ENCODE measurements at places on chromosomes 5 and 9.

- DNase-seq, result no peak
These were observed 146.6 kb downstream of the SH3GL2 start for GRCh38 chr9:17725399-17726010.

GRCh38 chr9:6575324-6576034 is 70.0 kb downstream of the GLDC start:
- no peak for DNase-seq

GRCh38 chr9:109918339-109919163 is 138.6 kb downstream of the PALM2AKAP2 start:
- DNase-seq, result no peak

- no peak for DNase-seq
These were observed 4.1 kb downstream of the TRIO start for GRCh38 chr5:14147210-14147609.

DNA sequence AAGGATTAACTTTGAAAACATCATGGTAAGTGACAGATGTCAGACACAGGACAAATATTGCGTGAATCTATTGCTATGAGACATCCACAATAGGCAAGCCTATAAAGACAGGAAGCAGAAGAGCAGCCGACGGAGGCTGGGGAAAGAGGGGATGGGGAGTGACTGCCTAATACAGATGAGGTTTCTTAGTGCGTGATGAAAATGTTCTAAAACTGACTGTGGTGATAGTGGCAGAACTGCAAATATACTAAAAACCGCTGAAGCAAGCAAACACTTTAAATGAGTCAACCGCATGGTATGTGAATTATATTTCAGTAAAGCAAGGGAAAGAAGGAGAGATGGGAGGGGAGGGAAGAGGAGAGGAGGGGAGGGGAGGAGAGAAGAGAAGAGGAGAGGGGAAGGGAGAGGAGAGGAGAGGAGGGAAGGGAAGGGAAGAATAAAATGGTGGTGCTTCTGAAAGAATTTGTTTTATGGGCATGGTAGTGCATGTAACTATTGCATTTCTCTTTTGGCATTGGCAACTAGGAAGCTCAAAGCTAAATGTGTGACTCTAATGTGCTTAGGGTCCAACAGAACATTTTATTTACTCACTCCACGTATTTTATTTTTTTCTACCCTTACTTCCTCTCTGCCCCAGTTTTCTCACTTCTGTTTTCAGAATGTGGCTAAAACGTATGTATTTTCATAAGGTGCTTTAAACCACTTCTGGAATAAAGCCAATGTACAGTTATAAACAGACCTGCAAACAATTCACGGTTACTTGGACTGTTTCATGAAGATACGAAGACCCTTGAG is 21.3 kb downstream of the AKNA start:
- DNase-seq, result no peak

DNA sequence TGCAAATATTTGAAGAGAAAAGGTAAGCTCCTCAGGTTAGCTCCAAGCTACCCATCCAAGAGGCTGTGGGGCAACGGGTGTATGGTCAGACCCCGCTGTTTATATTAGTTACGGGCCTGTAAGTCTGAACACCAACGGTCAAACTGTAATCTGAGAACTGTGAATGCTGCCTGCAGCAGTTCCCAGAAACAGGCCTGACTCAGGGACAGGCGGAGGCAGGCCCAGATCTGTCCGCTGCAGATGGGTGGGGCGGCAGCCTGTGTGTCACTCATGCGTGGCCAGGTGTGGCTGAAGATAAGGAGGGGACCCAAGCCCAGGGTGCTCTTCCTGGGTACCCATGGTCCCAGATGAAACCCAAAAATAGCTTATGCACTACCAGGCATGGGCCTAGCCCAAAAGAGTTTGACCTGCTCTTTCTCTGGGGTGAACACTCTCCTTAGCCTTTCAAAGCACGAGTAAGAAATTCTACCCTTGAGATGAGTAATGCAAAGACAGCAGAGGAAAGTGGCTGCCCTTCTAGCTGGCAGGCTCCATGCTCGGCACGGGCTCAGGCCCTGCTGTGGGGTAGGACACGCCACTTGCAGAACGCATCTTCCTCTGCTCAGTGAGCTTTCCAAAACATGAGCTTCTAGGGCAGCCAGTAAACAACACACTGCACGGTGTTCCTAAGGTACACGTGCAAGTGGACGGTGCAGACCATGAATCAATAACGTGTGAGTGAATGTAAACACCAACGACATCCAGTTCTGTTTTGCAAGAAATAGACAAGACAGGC is 9.1 kb downstream of the UBAC1 start:
- DNase-seq, result no peak

DNA sequence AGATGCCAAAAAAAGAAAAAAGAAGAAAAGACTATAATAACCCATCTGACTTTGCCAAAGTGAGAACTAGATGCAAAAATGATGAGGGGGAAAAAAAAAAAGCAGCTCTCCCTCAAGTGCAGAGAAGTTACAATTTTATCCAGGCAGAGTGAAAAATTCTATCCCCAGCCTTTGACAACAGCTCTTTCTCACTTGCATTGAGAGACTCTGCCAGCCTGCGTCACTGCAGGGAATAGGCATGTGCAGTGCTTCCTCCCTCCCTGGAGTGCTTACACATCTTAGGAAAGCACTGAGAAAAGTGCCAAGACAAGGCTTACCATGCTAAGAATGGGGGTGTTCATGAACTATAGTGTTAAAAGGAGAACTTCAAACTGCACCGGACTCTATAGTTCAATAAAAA is 418.6 kb upstream of the TYRP1 start:
- no peak for DNase-seq

DNA sequence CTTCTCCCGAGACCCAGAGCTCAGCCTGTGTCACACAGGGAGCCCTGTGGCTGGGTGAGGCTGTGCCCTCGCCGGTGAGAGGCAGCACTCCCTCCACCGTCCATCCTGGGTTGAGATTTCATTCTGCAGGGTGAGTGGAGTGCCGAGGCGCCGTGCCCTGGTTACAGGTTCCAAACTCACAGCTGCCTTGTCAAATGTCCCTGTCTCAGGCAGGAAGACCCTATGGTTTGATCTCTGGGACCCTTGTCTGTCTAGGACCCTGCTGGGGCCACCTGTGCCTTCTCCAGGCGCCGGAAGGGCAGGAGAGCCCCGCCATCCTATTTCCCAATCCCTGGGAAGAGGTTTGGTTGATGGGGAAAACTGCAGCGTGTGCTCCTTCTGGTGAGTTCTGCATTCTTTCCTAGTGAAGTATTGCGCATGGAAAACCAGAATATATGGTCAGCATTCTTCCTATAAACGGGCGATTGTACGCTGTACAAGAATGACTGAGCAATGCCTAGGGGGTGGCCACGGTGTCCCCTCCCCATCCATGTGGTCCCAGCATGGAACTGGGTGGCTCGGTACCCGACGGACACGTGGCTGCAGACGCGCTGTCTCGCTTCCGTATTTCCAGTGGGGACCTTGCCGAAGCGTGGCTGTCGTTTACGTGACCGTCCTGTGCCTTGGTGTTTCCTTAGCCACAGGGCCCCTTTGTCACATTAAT is 95.9 kb upstream of the COL5A1 start:
- no peak for DNase-seq

- DNase-seq, result no peak
These were observed 119.4 kb upstream of the MVB12B start for GRCh38 chr9:126207256-126207655.

GRCh38 chr5:2841208-2841607 is 89.7 kb upstream of the IRX2 start:
- DNase-seq, result no peak

DNA sequence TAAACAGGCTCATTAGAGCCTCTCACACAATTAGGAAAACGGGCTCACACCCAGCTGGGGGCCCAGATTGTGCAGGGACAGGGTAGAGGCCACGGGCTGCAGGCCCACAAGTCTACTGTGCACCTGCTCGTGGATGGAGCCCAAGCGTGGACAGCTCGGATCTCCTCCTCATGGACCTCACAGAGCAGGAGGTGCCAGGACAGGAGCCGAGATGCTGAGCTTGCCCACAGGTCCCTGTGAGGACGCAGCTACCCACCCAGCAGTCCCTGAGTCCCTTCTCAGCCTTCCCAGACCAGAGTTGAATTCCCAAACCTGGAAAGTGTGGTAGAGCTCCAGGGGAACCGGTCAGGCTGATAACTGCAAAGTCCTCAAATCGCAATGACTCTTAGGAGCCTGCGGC is 70.6 kb upstream of the OLFM1 start:
- no peak for DNase-seq

DNA sequence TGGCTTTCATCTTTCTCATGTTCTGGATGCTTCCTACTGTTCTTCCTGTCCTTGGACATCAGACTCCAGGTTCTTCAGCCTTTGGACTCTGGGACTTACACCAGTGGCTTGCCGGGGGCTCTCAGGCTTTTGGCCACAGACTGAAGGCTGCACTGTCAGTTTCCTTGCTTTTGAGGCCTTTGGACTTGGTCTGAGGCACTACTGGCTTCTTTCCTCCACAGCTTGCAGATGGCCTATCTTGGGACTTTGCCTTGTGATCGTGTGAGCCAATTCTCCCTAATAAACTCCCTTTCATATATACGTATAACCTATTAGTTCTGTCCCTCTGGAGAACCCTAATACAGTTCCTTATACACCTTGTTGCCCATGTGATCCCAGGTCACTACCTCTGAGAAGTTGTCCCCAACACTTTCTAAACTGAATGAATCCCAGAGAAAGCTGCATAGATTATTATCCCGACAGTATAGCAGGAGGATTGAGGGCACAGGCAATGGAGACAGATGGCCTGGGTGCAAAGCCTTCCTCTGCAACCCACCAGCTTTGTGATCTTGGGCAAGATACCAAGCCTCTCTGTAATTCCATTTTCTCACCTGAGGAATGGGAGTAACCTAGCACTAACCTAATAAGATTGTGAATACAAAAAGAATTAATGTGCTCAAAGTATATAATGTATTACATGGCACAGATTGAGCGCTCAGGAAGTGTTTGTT is 449.6 kb upstream of the BRINP1 start:
- DNase-seq, result no peak

DNA sequence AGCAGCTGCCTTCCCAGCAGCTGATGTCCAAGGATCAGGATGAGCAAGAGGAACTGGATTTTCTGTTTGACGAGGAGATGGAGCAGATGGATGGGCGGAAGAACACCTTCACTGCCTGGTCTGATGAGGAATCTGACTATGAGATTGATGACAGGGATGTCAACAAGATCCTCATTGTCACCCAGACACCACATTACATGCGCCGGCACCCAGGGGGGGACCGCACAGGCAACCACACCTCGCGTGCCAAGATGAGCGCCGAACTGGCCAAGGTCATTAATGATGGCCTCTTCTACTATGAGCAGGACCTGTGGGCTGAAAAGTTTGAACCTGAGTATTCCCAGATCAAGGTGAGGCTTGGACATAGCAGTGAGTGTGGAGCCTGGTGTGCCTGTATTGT is 46.9 kb downstream of the LARP1 start:
- DNase-seq, result no peak

- DNase-seq, result no peak
These were observed 60.3 kb downstream of the RASA1 start for GRCh38 chr5:87327998-87328397.

GRCh38 chr9:16816011-16816410 is 54.5 kb downstream of the BNC2 start:
- no peak for DNase-seq

- no peak for DNase-seq
These were observed 8.2 kb downstream of the COL27A1 start for GRCh38 chr9:114163517-114163951.

DNA sequence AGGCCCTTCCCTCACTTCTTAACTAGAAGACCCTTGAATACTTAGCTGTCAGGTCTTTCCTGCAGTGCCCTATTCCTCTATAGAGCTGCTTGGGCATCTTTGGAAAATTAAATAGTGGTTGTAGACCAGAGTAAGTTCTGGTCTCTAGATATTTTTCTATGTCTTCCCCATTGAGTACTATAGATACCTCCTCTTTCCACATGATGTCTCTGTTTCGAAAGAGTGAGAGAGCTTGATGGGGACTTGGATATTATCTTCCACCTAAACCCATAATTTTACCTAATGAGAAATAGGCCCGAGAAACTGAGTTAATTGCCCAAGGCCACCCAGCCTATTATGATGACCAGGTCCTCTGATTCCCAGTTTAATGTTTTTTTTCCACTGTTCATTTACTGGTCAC is 40.2 kb downstream of the SPEF2 start:
- DNase-seq, result no peak

Data from stimulated activated CD4-positive, alpha-beta T cell treated with anti-CD3 and anti-CD28 coated beads, Interleukin-1b, Interleukin-23, amount 100 ng/mL, for 1 hour (primary cell).